Prostate gland (tissue), 2 donors: ENCODE measurements at places on chromosomes 7 and 10. TPM values are rescaled to one million over a fixed set of nuclear protein-coding genes. Genes with fewer than 3 reads are reported as not detected.

ZNF775 gene
- 14.8 TPM for total RNA-seq

DNA sequence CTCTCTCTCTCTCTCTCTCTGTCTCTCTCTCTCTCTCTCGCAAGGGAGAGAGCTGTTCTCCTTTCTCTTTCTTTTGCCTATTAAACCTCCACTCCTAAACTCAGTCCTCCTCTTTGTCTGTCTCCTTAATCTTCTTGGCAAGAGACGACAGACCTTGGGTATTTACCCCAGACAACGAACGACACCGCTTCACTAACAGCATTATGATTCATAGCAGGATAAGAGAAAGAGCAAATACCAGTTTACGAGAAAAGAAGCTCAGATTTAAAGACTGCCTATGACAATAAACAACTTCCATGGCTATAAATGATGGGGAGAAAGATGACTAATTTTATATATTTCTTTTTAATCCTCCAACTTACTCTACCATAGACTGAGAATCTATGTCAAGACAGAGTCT is 1396.5 kb upstream of the CELF2 start:
- H3K36me3 ChIP-seq, result no peaks in the 10 kb centered on the region
- no peak overlapping the region for H3K4me3 ChIP-seq
- H3K4me1 ChIP-seq, result no peaks in the 10 kb centered on the region
- DNase-seq, result no peak
- H3K27ac ChIP-seq, result no peak overlapping the region

DNA sequence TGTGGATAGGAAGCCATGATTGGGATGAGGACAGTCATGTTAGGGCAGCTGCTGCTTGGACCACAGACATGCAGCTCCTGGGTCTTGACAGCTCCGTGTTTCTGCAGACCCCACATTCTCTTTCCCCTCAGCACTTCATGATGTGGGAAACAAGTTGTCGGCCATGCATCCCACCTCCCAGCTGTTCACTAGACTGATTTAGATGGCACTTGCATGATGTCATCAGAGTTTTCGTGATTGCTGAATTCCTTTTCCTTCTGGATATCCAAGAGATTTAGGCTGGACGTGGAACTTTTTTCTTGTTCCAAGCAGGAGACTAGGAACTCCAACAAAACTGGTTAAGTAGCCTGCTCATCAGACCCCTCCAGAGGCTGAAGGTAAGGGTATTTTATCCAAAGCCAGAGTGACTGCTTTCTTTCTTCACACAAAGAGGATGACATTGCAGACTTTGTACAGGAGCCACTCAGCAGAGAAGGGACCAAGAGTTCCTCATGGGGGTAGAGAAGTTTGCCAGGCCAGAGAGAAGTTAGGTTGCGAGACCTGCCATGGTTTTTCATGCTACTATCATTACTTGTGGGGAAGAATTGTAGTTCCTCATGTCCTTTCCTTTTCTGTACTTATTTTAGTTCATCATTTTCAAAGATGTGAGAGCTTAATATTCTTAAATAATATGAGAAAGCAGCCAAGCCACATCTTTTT is 117.7 kb upstream of the GJD4 start:
- H3K36me3 ChIP-seq, result no peaks in the 10 kb centered on the region
- H3K4me3 ChIP-seq, result no peak overlapping the region
- H3K27me3 ChIP-seq, result no peaks in the 10 kb centered on the region

GRCh38 chr10:122164815-122165483 is 106.1 kb upstream of the BTBD16 start:
- H3K4me3 ChIP-seq, result no peak overlapping the region
- no peaks in the 10 kb centered on the region for H3K36me3 ChIP-seq
- no peak for DNase-seq
- no peak overlapping the region for H3K27ac ChIP-seq

GRCh38 chr10:120789303-120790203 is 61.6 kb upstream of the WDR11 start:
- H3K27ac ChIP-seq, result no peak overlapping the region
- no peak overlapping the region for H3K4me3 ChIP-seq
- no peak for DNase-seq
- no peaks in the 10 kb centered on the region for H3K27me3 ChIP-seq

GRCh38 chr10:8183241-8183704 is 128.8 kb downstream of the GATA3 start:
- H3K4me3 ChIP-seq, result no peak overlapping the region
- H3K4me1 ChIP-seq, result no peaks in the 10 kb centered on the region
- H3K27ac ChIP-seq, result no peak overlapping the region
- no peak for DNase-seq
- no peaks in the 10 kb centered on the region for H3K36me3 ChIP-seq

DNA sequence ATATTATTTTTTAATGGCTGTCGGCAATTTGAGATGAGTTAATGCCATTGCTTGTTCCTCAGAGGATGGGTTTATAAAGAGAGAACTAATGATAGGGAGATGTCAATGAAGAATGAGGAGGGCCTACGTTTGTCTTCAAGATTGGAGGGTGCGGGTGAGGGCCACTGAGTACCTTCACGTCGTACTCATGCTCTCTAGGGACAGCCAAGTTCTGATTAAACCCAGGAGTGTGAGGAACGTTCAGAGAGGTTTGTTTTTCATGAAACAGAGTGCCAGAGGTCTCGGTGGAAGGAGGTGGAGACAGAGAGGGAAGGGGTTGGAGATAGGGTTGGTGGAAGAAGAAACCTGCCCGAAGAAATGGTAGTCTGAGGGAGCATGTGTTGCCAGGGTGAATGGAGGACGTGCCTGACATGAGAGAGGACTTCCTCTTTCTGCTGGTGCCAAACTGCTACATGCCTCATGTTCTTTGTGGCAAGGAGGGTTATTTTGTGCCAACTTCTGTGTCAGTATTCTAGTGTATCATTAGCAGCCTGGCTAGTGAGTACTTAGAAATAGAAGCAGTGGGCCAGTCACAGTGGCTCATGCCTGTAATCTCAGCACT is 8.9 kb downstream of the DHTKD1 start:
- no peak overlapping the region for H3K4me3 ChIP-seq
- H3K27me3 ChIP-seq, result no peaks in the 10 kb centered on the region
- DNase-seq, result no peak
- H3K36me3 ChIP-seq, result no peaks in the 10 kb centered on the region

GRCh38 chr10:8048281-8049008 is 6.0 kb upstream of the GATA3 start:
- DNase-seq, result no peak
- H3K4me1 ChIP-seq, result peaks cover 3% of the 10 kb centered on the region
- peaks cover 24% of the 10 kb centered on the region for H3K27me3 ChIP-seq
- no peak overlapping the region for H3K4me3 ChIP-seq

DNA sequence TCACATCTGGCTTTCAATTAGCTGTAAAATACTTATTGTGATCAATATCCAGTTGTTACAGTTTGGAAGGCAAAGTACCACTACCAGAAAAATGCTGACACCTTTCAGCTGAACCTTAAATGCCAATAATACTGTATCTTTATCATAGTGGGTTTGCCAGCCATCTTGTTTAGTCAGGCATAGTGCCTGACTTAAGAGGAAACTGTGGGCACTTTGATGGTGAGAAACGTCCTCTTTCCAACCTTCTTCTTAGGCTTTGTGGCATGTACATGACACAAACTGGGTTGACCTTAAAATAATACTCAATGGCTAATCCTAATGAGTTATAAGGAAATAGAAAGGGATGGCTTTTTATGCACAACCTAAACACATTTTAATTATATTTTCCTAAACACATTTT is 52.3 kb upstream of the PRR15 start:
- no peaks in the 10 kb centered on the region for H3K4me1 ChIP-seq
- H3K36me3 ChIP-seq, result no peaks in the 10 kb centered on the region
- H3K27me3 ChIP-seq, result no peaks in the 10 kb centered on the region
- DNase-seq, result no peak
- H3K4me3 ChIP-seq, result no peak overlapping the region

DNA sequence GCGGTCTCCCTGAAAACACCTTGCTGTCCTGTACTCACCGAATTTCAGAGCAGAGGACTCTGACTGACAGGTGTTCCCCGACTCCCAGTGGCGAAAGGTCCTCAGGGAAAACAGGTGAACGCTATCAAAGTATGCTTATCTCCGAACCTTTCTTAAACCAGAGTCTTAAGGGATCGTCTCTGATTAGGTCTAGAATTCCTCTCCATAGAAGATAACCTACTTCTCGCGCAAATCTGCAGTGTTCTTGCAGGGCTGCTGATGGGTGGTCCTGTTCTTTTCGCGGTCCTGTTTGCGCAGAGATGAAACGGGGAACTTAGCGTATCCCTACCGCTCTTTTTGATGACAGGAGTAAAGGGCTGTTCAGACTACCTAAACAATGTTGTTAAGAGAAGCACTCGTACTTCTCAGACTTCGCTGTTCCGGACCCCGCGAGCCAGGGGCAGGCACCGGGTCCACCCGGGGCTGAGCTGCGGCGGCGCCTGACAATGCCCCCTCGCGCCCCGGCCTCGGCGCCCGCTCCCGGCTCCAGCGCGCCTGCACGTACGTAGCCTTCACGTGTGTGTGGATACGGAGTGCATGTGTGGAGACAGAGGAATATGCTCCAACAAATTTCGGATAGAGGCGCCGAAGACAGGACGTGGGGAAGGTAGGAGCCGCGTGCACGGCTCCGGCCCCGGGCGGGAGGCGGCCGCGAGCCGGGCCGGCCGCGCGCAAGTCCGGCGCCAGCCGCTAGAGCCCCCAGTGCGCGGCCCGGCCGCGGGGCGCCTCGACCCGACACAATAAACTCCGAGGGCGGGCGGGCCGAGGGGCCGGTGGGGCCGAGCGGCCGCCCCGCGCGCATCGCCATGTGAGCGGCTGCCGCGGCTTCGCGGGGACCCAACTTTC is 766 bp upstream of the ZMYND11 start:
- H3K4me3 ChIP-seq, result peak overlapping the region; percentile 87
- DNase-seq, result peak; percentile 13
- H3K27ac ChIP-seq, result peak overlapping the region; percentile 98
- peaks cover 4% of the 10 kb centered on the region for H3K4me1 ChIP-seq
- H3K36me3 ChIP-seq, result no peaks in the 10 kb centered on the region

GRCh38 chr10:22934726-22935125 is 6.9 kb downstream of the ARMC3 start:
- H3K4me1 ChIP-seq, result no peaks in the 10 kb centered on the region
- H3K4me3 ChIP-seq, result no peak overlapping the region
- no peaks in the 10 kb centered on the region for H3K36me3 ChIP-seq
- no peak overlapping the region for H3K27ac ChIP-seq

- H3K4me3 ChIP-seq, result no peak overlapping the region
- no peaks in the 10 kb centered on the region for H3K36me3 ChIP-seq
- DNase-seq, result no peak
- H3K27ac ChIP-seq, result no peak overlapping the region
Measured at GRCh38 chr7:38704751-38705150, 73.6 kb upstream of the AMPH start.

DNA sequence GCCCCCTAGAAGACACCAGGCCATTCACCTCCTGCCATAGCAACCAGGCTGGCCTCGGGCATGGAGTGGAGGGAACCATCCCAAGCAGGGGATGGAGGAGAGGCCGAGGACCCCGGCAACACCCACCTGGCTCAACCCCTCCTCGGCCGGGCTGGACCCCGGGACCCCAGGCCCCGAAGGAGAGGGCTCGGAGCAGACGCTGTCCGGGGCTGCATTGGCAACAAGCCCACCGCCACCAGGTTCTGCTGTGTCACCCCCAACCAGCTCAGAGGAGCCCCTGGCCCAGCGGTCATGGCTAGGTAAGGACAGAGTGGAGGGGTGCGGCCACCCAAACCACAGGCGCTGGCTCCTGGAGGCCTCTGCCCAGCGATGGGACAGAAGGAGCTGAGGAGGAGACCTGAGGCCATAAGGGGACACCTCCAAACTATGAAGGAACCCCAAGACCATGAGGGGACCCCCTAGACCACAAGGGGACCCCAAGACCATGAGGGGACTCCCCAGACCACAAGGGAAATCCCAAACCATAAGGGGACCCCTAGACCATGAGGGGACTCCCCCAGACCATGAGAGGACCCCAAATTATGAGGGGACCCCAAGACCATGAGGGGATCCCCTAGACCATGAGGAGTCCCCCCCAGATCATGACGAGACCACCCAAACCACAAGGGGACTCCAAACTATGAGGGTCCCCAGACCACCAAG is 74.7 kb upstream of the PDGFA start:
- H3K4me3 ChIP-seq, result no peak overlapping the region
- no peak overlapping the region for H3K27ac ChIP-seq
- no peaks in the 10 kb centered on the region for H3K4me1 ChIP-seq
- no peaks in the 10 kb centered on the region for H3K27me3 ChIP-seq
- no peaks in the 10 kb centered on the region for H3K36me3 ChIP-seq

DNA sequence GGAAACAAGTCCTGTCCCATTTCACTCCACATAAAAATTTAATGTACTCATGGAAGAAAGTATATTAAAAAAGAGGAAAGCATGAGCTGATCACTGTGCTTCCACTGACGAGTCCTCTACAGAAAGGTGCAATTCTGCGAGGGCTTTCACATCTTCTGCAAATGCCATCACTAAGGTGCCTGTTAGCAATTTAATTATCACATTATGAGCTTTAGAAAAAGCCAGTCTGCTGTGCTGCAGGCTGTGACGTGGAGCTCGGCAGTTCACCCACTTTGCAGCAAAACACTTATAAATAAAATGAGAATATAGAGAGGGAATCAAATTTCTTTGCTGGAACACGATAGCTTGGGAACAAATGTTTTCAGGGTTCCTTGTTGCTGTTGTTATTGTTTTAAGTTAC is 22.5 kb upstream of the NEUROD6 start:
- DNase-seq, result no peak
- no peak overlapping the region for H3K4me3 ChIP-seq
- no peaks in the 10 kb centered on the region for H3K36me3 ChIP-seq
- no peak overlapping the region for H3K27ac ChIP-seq

GRCh38 chr7:27955596-27955995 is 215.6 kb downstream of the TAX1BP1 start:
- no peaks in the 10 kb centered on the region for H3K4me1 ChIP-seq
- no peak overlapping the region for H3K4me3 ChIP-seq
- no peaks in the 10 kb centered on the region for H3K36me3 ChIP-seq
- H3K27ac ChIP-seq, result no peak overlapping the region
- DNase-seq, result no peak

- H3K4me3 ChIP-seq, result no peak overlapping the region
- DNase-seq, result no peak
- peak overlapping the region; percentile 86 for H3K27ac ChIP-seq
- H3K4me1 ChIP-seq, result peaks cover 42% of the 10 kb centered on the region
Measured at GRCh38 chr7:74478671-74479065, 25.0 kb downstream of the GTF2IRD1 start.

GRCh38 chr10:88379575-88379974 is 203.5 kb downstream of the RNLS start:
- no peaks in the 10 kb centered on the region for H3K4me1 ChIP-seq
- DNase-seq, result no peak
- no peak overlapping the region for H3K4me3 ChIP-seq
- no peaks in the 10 kb centered on the region for H3K36me3 ChIP-seq
- no peaks in the 10 kb centered on the region for H3K27me3 ChIP-seq
- H3K27ac ChIP-seq, result no peak overlapping the region

DNA sequence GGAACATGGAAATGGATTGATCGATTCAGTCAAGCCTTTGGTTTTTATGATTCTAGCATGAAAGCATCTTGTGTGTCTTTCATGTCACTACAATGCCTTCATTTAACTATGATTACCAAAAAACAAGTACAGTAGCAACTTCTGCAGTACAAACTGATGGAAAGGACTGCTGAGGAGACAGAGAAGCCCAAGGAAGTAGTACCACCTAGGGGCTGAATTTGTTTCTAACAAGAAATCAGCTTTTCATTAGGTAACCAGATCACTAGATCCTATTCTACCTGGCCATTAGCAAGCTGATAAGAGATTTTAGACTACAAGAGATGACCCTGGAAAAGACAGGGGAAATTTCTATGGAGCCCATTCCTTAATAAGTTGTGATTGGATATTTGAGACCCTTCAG is 3.2 kb upstream of the IFIT1 start:
- H3K4me3 ChIP-seq, result no peak overlapping the region
- H3K27ac ChIP-seq, result no peak overlapping the region
- no peaks in the 10 kb centered on the region for H3K36me3 ChIP-seq
- no peak for DNase-seq
- peaks cover 3% of the 10 kb centered on the region for H3K4me1 ChIP-seq
